ENCODE measurements at places on chromosomes 2 and 18.

DNA sequence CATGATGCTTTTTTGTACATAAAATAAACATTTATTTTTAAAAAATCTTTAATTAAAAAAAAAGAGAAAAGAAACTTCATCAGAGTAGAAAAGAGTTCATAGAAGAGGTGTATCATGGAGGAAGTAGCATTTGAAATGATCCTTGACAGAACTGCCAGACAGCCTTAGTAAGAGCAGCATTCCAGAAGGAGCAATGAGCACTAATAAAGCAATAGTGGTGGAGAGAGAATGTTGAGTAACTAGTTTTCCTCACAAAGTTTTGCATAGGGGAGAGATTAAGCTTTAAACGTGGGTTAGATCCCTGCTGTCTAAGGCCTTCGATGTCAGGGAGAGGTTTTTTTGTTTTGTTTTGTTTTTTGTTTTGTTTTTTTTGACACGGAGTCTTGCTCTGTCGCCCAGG, 29.8 kb upstream of the METTL21A start:
- DNase-seq = no peak

DNA sequence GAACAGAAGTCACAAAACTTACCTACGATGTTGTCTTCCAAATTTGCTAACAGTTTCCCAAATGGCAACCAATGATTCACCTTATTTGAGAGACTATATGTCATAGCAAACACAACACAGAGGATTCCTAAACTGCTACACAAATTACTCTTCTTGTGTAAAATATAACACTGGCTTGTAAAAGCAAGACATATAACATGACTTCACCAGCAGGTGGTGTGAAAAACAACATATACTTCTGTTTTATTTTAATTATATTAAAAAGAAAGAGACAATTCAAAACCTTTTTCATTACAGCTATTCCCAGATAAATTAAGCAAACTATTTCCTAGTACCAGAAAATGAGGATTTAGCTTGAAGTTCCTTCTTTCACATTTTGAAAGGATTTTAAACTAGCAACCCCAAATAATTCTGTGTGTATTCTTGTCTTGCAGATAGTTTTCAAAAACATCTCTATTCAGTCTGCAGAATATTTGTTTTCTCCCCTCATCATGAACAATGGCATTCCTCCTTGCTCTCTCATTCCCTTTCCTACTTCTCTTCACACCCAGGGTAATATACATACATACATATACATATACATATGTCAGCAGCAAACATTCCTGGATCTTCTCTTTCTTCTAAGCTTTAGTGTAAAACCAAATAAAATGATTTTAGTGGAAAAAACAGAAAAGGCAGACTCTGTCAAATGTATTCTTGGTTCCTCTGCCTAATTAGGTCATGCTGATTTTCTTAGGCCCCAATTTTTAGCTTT, 62.1 kb downstream of the SCN3A start:
- no peak for DNase-seq

DNA sequence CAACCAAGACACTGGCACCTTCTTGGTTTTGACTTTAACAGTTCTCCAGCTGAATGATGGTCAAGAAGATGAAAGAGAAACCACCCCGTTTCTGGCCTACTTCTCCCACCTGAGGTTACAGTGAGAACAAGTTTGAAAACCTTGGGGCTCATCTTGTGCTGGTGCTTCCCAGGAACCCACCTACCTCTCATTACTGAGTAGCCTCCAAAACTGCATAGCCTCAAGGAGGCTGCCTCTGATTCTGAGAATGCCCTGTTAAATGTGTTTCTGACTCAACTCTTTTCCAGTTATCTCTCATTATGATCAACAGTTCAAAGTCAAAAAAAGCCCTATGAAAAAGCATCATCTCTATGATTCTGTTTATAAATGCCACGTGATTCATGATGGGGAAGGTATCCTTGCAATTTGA, 121.9 kb downstream of the CACNB4 start:
- no peak for DNase-seq

- DNase-seq = no peak
Measured at GRCh38 chr2:232900811-232901735, 31.0 kb downstream of the SNORC start.

- no peak for DNase-seq
Measured at GRCh38 chr2:145185696-145186095, 665.8 kb upstream of the ZEB2 start.

- no peak for DNase-seq
Measured at GRCh38 chr2:65371074-65371434, 61.3 kb downstream of the SPRED2 start.

DNA sequence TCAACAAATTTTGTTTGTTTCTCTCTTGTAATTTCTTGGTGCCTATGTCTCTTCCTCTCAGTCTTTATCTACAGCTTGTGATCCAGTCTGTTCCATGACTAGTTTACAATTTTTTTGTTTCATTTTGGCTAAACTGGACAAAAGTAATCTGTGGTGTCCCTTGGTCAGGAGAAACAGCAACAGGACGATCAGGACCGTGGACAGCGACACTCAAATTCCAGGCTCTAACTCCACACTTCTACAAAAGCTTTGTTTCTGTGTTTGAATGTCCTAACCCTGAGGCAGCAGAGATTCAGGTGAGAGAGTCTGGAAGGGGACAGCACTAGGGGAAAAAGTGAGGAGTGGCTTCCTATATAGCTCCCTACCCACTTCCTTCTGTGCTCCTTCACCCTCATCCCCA, 593.3 kb upstream of the FANCL start:
- DNase-seq = peak; percentile 43

GRCh38 chr2:219122202-219122980, 38.2 kb downstream of the NHEJ1 start:
- no peak for DNase-seq

DNA sequence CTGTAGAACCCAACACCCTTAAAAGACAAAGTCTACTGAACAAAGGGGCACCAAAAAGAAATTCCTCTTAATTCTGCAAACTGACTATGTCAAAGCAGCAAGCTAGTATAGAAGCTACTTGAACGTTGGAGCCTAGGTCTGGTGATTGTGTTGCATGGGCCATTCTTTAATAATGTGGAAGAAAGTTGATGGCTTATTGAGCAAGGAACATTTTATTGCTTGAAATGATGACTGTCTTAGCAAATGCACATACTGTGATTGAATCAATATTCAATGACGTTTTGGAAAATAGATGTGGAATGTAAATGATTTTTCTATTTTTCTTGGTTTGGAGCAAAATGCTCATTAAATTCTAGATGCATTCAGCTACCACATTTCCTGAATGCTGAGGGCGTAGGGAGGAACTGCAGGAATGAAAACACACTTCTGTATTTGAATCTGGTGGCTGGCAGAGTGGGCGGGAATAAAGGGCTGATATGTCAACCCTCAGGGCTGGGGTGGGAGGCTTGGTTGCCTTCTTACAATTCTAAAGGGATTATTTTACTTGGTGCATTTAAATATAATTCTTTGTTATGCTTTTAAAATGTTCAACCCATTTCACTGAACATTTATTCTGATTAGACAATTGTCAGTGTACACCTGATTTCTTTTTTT, 26.5 kb downstream of the MYO3B start:
- no peak for DNase-seq

DNA sequence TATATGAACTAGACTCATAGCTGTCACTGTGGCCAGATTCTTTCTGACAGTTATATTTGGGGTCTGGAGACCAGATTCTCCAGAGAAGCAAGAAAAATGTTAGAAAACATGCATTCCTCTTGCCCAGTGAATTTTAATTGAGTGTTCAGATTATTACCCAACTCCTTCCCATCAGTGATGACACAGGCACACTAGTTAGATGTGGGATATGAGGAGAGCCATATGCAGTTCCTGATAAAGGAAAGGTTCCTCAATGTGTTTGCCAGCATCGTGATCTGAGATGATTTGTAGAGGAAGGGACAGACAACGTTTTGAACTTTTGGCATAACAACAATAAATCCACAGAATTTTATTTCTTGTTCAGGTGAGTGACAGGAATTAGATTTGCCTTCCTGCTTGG, 308.6 kb downstream of the PIEZO2 start:
- DNase-seq = no peak

Measured in femur (tissue), 1 donor.